ENCODE measurements at places on chromosomes 2 and 18.

- no peak for DNase-seq
Measured at GRCh38 chr2:239190921-239191885, 209.6 kb downstream of the HDAC4 start.

- DNase-seq, result no peak
Measured at GRCh38 chr2:52658598-52658997, 1109.0 kb upstream of the CHAC2 start.

DNA sequence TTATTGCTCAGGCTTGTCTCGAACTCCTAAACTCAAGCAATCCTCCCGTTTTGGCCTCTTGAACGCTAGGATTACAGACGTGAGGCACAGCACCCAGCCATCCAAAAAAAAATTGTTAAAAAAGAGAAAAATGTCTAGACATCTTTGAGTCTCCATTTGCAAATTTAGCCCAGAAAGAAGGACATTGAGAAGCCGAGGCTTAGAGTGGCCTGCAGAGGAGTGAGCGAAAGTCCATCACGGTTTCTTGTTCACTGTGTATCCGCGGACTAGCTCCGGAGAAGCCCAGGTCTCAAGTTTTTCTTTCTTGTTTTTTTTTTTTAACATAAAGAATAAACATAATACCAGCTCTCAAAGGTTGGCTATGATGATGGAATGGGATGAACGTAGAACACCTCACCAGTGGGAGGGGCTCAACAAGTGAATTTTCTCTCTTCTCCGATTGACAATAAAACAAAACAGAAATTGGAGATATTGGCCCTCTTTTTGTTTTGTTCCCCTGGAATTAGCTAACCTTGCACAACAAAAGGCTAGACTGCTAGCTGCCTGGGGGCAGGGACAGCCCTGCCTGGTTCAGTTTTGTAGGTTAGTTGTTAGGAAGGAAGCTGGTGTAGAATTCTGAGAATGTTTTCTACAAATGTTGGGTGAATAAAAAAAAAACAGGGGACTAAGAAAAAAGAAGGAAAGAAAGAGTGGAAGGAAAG is 163.4 kb downstream of the MYCN start:
- DNase-seq, result no peak

- no peak for DNase-seq
Measured at GRCh38 chr2:183552716-183553115, 428.5 kb downstream of the NUP35 start.

- no peak for DNase-seq
Measured at GRCh38 chr2:228102949-228103348, 78.5 kb downstream of the SPHKAP start.

DNA sequence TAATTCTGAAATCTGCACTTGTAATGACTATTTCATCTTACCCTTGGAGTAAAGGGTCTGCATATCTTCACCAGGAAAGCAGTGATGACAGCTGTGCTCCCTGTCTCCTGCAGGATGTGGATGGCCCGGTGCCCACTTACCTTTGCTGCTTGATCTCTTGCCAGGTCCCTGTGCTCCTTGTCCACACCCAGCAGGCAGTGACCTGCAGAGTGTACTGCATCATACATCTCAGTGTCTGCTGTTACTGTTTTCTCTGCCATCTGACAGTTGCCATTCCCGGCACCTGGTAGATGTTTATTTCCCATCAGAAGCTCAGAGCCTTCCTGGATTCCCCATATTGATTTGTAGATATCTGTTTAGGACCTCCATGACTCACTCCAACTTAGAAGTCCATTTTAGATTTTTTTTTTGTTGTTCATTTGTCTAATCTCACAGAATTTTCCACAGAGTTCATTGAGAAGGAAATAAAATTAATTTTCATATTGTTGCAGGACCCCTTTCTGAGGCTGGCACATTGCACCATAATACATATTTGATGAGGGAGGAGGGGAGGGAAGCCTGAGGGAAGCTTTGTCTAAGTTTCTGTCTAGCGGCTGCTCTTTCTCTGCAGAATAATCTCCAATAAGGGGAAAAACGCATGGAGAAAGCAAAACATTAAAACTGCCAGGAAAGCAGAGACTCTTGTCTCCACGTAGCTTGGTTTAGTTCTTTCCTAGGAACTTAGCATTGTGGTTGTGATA is 697.5 kb upstream of the RAB6C start:
- DNase-seq, result no peak

DNA sequence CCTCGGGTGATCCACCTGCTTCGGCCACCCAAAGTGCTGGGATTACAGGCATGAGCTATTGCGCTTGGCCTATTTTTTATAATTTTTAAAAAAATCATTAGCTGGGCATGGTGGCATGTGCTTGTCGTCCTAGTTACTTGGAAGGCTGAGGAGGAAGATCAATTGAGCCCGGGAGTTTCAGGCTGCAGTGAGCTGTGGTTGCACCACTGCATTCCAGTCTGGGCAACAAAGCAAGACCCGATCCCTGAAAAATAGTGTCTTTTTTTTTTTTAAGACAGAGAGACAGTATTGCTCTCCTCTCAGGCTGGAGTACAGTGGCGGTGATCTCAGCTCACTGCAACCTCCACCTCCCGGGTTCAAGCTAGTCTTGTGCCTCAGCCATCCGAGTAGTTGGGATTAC is 4.8 kb downstream of the SSB start:
- DNase-seq, result no peak

DNA sequence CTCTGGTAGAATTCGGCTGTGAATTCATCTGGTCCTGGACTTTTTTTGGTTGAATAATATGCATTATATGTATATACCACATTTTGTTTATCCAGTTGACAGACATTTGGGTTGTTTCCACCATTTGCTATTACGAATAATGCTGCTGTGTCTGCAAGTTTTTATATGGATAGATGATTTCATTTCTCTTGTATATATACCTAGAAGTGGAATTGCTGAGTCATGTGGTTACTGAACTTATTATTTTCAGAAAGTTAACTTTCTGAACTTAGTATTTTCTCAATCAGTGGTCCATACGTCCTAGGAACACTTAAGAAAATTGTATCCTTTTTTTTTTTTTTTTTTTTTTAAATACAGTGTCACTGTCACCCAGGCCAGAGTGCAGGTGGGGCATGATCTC is 63.3 kb downstream of the RIF1 start:
- no peak for DNase-seq

DNA sequence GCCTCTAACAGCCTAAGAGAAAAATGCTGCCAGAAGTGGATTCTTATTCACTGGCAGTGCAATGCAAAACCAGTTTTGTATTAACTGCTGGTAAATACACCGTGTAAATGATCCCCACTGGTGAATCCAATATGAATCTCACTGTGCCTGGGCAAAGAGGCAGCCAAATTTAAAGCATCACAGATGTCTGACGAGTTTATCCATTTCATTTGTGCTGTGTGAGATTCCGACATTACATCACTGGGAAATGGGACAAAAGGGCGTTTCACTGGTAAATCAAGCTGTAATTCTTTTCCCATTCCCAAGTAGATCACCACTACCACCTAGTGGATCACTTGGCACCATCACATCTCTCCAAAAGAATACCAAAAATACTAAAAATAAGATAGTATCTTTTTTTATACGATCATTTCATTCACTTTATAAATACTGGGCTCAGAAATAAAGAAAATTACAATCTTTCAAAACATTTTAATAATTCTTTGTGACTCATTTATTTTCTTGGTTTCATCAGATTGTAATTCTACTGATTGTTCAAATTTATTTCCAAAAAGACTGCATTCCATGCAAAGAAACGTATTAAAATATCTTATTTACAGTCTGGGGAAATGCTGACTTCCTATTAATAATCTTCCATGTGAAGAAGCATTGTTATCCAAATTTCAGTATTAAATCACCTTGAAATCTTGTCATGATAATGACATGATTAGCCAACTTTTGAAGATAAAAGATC is 125.6 kb downstream of the GRB14 start:
- peak; percentile 5 for DNase-seq

- DNase-seq, result no peak
Measured at GRCh38 chr2:162182395-162182794, 30.3 kb upstream of the GCG start.

GRCh38 chr2:212692466-212692865 is 153.9 kb upstream of the ERBB4 start:
- no peak for DNase-seq

GRCh38 chr18:37508207-37508606 is 57.4 kb downstream of the CELF4 start:
- no peak for DNase-seq

DNA sequence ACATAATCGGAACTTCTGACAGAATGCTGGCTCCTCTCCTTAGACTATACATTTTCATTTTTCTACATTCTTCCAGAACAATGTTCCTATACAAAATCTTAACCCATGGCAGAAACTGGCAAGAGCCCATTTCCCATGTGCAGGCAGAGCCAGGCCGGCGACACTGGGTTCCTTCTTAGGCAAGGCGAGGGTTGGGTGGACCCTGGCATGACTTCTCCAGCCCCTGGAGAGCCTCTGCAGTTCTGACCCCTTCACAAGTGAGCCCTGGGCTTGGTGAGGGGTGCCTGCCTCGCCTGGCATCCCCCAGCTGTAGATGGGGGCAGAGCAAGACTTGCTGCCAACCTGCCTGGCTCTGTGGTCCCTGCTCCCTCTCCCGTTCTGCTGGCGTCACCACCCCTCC is 5.0 kb downstream of the GYPC start:
- DNase-seq, result no peak

- no peak for DNase-seq
Measured at GRCh38 chr2:204505488-204505887, 39.8 kb upstream of the PARD3B start.

DNA sequence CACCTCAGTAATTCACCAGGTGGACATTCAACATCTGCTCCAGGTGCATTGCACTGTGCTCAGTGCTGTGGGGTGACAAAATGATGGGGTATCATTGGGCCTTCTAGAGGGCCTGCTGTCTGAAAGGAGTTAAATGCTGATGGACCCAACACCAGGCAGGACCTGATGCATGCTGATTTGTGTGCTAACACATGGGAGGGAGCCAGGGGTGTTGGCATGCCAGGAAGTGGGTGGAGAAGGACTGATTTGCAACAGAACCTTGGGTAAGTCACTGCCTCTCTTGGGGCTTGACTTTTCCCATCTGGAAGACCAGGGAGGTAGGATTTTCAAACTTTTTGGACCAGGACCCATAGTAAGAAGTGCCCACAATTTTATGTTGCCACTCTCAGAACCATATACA is 57.9 kb upstream of the CXCR4 start:
- no peak for DNase-seq

DNA sequence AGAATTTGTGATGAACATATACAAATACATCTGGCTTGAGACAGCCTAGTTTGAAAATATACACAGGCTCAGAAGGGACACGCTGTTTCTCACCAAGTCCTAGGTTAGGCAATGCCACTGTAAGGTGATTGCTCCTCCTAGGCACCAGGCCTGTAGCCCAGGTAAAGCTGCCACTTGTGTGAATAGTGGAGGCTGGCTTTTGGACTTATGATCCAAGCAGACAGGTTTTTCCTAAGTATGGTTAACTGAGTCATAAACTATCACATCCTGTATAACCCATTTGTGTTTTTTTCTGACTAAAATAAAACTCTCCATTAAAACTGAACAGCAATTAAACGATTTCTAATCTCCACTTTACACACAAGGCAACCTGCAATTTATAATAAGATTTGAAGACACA is 81.0 kb downstream of the SEMA4F start:
- DNase-seq, result no peak

- no peak for DNase-seq
Measured at GRCh38 chr2:201774546-201774945, 6.2 kb downstream of the ALS2 start.

GRCh38 chr2:69731147-69731970 is 10.6 kb upstream of the ANXA4 start:
- DNase-seq, result no peak

- no peak for DNase-seq
Measured at GRCh38 chr2:159946326-159946999, 116.0 kb downstream of the PLA2R1 start.

- DNase-seq, result no peak
Measured at GRCh38 chr2:240237609-240238174, 97.2 kb upstream of the OTOS start.

GRCh38 chr2:51718881-51719280 is 686.9 kb upstream of the NRXN1 start:
- no peak for DNase-seq

DNA sequence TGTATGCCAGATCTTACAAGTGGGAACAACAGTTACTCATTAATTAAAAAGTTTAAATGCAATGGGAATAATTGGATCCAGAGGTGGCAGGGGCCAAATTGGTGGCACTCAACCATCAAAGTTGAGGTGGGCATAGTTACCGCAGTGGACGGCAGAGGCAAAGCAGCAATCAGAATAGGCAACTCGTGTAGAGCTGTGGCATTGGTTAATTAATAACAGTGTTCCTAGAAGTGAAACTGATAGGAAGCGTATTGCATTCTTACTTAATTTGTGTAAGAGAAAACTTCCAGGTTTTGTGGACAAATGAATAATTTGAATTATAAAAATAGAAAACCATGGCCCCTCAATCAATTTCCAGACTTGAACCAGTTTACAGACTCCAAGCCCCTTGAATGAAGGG is 1068.2 kb upstream of the ACVR2A start:
- no peak for DNase-seq

DNA sequence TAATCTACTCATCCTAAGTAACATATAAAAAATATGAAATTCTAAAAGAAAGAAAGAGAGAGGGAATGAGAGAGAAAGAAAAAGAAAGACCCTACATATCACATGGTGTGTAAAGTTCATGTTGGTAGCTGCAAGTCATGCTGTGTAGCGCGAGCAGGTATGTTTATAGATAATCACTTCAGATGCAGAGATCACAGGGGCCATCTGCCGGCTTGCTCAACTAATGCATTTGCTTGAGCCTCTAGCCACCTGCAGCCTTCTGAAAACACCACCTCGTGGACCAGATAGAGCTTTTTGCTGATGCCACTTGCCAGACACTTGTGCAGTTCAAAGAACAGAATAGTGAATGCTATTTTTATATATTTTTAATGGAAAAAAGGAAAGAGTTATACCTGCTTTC is 37.6 kb downstream of the CDH7 start:
- DNase-seq, result no peak

- DNase-seq, result no peak
Measured at GRCh38 chr2:72936660-72937355, 19.5 kb downstream of the EMX1 start.

DNA sequence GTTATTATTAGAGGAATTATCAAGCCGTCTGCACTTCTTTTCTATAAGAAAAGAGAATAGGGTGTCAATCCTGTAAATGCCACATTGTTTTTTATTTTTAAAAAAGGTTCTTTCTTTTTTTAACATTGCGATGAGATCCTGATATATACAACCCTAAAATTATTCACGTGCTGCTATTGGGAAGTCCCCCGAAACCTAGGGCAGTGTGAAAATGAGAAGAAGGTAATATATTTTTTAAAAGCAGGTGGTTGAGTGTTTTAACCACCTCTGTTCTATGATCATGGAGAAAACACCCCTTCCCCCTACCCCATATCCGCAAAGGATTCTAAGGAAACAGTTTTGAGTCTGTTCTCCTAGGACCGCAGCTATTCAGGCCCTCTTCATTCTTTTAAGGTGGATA is 94.5 kb upstream of the KLHL14 start:
- DNase-seq, result no peak

DNA sequence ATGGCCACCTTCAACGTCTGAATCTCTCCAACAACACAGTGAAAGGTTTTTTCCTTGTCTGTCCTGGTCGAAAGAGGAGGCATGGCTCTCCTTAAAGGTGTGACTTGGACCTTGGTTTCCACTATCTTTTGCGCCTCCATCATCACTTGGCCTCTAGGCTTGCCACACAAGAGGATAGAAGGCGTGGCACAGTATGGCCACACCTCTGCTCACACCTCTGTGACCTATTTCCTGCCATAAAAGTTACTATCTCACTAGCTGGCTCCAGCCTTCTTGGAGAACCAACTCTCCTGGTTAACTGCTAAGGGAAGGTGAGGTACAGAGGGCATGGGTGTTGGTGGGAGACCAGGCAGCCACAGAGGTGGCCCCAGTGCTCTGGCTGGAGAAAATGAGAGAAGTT is 165.9 kb downstream of the UXS1 start:
- no peak for DNase-seq
